Fibroblast of skin of right biceps (primary cell): ENCODE measurements at places on chromosomes 3 and 15.

DNA sequence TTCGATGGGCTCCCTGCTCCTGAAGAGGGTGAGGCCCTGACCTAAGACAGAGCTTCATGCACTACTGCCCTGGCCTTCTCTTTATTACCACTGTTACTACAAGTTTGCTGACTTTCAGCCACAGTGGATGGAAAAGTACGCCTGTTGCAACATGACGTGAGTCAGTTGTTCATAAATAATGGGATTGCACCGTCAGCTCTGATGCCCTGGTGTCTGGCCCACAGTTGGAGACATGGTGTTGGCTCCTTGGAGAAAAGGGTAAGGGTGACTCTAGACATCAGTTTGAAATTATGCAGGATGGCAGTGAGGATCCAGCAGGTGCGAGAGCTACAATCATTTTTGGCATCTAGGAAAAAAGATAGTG is 5.5 kb downstream of the PAQR5 start:
- DNase-seq, result peak; percentile 65

DNA sequence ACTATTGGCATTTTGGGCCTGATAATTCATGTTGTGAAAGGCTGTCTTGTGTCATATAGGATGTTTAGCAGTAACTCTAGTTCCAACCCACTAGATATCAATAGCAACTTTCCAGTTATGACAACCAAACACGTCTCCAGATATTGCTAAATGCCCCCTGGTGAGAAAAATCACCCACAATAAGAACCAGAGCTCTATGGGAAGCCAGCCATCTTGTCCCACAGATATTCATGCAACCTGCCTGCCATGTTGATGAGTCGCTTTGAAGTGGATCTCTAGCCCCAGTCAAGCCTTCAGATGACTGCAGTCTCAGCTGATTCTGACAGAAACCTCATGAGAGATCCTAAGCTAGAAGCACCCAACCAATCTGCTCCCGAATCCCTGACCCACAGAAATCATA is 5.6 kb upstream of the TNIK start:
- peak; percentile 12 for DNase-seq

GRCh38 chr3:171526869-171527268 is 66.7 kb upstream of the TNIK start:
- peak; percentile 86 for DNase-seq

DNA sequence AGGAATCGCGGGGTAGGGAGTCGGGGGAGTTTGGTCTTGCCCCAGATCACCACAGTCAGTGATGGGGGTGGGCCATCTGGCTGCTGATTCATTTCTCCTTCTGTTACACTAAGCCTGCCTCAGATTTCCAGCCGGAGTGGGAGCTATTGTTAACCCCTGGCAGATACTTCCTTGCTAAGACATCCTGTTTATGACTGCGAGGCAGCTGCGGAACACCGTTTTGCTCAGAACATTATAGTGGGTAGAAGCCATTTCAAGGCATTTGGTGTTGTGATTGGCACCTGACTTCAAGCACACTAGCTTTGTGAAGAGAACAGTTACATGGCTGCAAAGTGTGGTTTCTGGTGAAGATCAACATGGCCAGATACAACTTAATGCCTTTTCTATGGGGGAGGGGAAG is 73.8 kb downstream of the FLNB start:
- peak; percentile 83 for DNase-seq

DNA sequence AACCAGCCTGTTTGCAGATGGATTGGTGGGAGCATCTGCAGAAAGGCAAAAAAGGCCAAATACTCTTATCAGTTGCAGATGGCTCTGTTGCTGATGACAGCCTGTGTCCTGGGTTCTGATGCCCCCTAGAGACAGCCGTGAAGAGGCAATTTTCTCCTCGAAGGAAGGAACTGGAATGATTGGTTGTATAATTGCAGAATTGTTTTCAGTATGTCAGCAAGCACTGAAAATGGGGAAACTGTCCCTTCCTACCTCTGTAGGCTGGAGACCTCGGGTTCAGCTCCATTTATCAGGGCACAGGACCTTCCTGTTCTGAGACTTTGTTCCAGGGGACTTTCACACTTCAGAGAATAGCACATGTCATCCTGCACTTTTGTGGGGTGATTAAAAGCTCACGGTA is 103.0 kb downstream of the PGPEP1L start:
- DNase-seq, result peak; percentile 81

DNA sequence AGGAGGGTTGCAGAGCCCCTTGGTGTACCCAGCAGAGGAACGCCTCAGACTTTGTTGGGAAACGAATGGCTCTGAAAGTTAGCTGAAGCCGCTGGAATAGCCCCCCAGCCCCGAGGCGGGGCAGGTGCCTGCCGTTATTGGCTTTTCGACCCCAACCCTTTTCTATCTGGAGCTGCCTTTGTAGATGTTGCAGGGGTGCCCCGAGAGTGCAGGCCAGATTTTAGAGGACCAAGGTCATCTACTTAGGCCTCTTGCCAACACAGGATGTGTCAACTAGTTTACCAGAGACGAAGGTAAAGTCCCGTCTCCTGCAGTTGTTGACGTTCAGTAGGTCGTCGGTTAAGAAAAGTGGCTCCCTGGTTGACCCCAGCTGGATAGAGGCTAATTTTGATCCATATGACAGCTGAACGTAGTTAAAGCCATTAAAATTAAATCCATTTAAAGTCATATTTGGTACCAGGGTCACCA is 579 bp upstream of the UBE3A start:
- DNase-seq, result peak; percentile 33

GRCh38 chr15:42549032-42549491 is 424 bp downstream of the HAUS2 start:
- peak; percentile 34 for DNase-seq

DNA sequence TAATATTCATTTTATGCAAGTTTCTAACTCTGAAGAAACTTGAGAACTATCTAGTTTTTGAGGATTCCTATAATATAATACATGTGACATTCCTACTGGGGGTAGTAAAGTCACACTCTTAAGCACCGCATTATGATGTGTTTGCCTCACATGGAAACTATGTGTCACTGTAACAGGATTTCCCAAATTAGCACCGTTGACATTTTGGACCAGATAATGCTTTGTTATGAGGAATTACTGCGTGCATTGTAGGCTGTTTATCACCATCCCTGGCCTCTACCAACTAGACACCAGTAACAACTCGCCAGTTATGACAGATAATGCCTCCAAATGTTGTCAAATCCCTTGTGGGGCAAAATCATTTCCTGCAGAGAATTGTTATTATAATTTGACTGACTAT is 267.8 kb downstream of the RAP2B start:
- peak; percentile 68 for DNase-seq

DNA sequence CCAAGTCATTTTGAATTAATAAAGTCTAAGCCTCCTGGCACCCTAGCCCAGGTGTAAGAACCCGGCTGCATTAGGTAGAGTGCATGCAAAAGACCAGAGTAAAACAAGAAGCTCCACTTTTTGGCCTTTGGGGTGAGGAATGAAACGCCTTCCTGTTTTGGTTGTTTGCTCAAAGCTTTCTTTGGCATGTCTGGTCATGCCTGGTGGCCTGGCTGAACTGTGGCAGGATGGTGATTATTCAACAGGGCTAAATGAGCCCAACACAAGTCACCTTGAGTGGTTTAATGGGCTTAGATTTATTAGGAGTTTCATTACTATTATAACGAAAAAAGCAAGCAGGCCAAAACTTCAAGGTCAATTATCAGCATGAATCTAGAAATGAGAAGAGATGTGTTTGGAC is 40.9 kb upstream of the LDHAL6B start:
- no peak for DNase-seq

DNA sequence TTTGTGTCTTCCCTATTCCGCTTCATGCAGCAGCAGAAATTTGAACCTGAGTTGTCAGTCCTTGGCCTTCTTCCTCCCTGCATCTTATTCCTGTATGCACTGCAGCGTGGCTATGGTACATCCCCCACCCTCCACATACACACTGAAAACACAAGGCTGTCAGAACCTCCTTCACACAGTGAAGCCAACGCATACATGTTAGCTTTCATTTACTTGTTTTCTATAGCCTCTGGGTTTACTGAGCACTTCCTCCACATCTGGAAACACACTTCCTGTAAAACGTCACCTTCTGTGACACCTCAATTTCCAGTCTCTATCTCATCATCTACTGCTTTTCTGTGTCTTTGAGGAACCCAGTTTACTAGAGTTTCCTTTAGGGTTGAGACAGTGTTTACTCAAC is 47.0 kb downstream of the SUSD5 start:
- DNase-seq, result no peak

GRCh38 chr3:27095553-27096222 is 273.5 kb downstream of the NEK10 start:
- no peak for DNase-seq

- peak; percentile 0 for DNase-seq
Measured at GRCh38 chr3:165233501-165234195, 37.5 kb upstream of the SLITRK3 start.

GRCh38 chr15:81040757-81041156 is 40.0 kb downstream of the TLNRD1 start:
- DNase-seq, result no peak

DNA sequence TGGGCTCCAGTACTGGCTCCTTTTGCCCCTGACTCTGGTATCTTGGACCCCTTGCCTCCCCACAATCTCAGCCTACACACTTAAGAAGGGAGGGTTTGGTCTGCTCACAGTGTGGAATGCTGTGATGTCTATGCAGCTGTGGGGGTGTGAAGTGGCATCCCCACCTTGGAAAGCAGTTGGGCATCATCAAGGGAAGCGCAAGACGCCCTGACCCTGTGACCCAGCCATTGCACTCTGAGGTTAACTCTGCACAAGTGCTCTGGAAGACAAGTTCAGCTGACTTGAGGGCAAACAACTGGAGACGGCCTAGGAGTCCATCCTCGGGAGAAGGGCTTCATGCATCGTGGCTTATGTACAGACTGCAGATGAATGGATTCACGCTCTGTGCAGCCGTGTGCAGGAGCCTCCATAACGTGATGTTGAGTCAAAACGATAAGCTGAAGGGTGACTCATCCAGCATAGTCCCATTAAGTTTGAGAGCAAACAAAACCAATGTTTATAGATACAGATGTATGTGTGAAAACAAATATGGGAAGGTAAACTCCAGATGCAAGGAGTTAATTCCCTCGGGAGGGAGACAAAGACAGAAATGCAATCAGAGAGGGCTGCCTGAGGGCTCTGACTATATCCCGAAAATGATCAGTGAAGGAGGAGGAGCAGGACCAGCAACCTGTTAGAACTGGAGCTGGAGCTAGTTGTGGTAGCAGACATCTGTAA is 86.8 kb downstream of the LSM3 start:
- DNase-seq, result peak; percentile 41

DNA sequence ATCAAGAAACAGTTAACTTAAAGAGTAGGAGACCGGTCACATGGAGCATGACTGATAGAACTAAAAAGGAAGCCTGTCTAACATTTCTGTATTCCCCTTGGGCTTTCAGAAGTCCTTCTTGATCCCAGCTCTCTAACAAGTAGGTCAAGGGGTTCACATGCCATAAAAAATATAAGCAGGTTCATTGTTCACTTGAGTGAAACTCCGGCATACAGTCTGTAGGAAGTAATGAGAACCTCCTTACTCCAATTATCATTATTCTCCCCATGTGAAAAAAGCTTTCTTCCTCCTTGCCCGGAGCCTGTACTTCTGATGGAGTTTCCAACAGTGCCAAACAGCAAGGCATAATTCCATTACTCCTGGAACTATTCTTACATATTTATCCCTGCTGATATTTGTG is 242.8 kb upstream of the CNTN4 start:
- DNase-seq, result no peak

- no peak for DNase-seq
Measured at GRCh38 chr3:39187372-39188155, 4.8 kb downstream of the XIRP1 start.

DNA sequence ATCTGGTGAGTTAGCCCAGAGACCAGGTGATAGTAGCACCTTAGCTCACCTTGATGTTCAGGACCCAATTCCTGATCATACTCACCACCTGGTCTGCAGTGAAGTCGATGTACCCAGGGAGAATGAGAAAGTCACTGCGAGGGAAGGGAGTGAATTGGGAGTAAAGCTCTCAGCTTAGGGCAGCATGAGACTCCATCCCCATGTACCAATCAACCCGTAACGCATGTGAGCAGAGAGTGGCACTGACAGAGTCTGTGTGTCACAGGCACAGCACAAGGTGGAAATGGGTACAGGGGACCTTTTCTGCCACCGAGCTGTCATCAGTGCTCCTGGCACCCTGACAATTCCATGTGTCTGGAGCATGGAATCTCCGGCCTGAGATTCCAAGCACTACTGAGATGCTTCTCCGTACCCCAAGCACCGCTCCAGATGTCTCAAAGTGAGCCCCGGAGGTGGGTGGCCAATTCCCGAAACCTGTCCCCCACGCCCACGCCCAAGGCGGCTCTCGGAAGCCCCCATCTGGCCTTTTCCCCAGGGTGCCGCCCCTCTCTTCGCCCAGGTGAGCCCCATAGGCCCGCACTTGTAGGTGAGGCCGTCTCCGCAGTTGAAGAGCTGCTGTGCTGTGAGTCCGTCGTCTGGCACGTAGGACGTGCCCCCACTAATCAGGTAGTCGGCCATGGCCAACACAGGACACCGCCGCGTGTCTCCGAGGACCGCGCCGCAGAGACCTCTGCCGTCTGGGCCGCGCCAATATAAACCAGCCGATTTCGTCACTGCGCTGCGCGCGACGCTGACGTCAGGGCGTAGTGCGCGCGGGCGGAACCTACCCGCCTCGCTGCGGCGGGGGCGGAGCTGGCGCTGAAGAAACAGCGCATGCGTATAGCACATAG is at the start of gene IMPDH2:
Gene IMPDH2 (minus strand): TSS at position 726 of the 890 bp plus-strand sequence. CDS start 48 bp downstream, at position 678.
- peak; percentile 92 for DNase-seq

DNA sequence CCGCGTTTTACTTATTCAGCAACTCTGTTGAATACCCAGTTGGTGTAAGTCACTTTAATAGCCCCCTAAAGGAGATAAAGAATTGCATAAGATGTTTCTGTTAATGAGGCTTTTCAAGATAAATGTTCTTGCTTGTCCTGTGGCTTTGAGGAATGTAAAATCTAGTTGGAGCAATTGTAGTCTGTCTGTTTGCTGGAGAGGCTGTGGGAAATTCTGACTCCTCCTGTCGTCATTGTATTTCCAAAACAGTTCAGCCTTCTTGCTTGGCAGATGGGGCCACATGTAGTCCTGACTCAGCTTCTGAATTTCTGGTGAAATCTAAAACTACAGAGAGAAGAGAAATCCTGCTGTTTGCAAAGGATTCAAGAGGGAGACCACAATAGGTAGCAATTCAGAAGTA is 114.4 kb downstream of the RYR3 start:
- peak; percentile 35 for DNase-seq
